Activated naive CD4-positive, alpha-beta T cell (primary cell): ENCODE measurements at places on chromosomes 4 and X.

- no peak for DNase-seq
Observed at GRCh38 chrX:70437011-70437410, 7.6 kb upstream of the DLG3 start.

DNA sequence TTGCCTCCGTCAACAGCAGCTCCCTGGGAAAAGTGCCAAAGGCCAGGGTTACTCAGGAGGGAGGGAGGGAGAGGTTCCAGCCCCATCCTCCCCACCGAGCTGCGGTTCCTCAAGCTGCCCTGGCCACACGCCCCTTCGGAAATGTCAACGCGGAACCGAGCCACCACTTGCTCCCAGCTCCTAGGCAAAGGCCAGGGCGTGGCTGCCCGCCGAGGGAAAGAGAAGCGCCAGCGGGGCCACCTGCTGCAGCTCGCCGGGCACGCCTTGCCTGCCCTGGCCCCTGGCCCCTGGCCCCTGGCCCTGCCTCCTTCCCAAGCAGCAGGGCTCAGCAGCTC, 15.3 kb downstream of the SLC6A8 start:
- DNase-seq: no peak

- no peak for DNase-seq
Observed at GRCh38 chrX:13256603-13257002, 63.2 kb downstream of the ATXN3L start.

DNA sequence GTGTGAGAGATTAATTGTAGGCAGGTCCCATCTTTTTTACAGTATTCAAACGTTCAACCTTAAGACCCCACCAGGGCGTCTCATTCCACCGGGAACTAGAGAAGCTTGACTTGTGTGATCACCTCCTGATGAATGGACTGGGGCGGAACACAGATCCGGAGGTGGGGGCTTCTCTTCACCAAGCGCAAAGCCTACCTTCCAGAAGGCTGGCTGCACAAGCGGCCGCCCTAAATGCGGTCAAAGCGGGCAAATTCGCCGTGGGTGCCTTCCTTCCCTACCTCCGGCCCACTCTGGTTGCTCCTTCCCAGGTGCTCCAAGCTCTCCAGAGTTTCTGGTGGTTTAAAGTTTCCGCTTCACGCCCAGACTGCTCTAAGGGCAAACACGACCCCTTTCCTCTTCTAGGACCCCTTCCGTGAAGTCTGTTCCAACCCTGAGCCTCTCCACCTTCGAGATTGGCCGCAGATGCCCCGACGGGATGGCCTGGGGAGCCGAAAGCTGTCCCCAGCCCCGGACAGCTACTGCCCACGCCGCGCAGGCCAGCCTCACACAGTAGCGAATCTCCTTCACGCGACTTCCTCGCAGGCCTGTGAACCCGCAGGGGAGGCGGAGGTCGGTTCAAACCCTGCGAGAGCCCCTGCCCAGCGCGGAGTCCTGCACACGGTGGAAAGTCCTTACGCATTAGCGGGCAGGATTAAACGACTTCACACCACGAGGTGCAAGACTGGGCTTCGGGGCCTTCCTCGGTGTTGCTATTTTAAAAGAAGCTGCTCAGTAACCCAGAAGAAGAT, 1.6 kb upstream of the WWC2 start:
- no peak for DNase-seq

DNA sequence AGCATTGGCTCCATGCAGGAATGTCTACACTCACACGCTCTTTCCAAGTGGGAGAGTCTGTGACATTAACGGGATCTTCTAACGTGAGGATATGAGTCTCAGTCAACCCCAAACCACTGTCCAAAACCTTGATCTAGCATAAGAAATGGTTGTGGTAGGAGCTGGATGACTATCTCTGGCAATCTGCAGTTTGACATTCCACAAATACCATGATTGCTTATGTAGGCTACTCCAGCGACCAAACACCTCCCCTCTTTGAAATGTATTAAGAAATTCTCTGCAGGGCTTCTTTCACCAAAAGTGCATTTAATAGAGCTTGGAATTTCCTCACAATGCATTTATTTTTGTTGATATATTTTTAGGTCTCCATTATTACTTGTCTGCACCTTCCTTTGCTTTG, 14.1 kb upstream of the STX18 start:
- DNase-seq: no peak

GRCh38 chrX:1581132-1581531, 10.3 kb upstream of the AKAP17A start:
- peak; percentile 18 for DNase-seq

GRCh38 chr4:82560853-82561785, 669 bp downstream of the TMEM150C start:
- DNase-seq: no peak

DNA sequence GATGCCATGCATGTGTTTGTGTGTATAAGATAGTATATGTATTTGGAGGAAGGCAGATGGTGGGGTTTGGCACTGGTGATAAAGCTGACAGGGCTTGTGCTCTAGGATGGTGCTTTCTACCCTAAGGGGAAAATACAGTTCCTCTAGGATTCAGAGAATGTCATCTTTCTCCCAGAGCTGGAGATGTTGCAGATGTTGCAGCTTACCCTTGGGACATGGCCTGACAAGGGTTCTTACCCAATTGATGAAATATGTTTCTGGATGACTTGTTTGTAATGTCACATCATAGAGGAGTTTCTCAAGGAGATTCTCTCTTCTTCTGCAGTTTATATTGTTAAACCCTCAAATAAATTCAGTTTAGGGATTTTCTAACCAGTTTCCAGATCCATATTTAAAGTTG, 52.5 kb upstream of the PITX2 start:
- DNase-seq: no peak

GRCh38 chr4:67035986-67036385, 509.3 kb downstream of the CENPC start:
- no peak for DNase-seq

DNA sequence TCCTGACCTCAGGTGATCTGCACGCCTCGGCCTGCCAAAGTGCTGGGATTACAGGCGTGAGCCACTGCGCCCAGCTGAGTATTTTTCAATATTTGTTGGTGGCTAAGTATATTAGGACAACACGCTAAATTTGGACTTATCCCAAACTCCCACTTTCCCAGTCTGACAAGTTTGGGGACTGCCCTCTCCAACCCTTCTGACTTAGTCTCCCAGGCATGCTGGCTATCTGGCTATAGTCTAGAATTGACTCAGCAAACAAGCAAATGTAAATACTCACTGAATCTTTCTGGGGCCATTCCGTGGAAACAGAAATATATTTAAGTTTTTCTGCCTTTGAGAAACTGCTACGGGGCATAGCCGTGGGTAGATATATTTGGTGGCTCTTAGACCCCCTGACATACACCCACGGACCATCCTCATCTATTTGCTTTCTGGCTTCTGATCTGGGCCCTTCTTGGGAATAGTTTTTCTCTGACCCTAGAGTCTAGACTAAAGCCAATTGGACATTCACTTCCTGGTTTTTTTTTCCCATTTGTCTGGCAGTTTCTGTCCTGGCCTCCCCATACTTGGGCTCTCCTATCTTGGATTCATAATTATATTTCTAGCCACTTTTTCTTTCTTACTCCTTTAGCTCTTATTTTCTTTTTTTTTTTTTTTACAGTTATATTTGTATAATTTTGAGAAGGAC, 11.3 kb upstream of the DOCK11 start:
- DNase-seq: no peak

GRCh38 chr4:31715302-31715701, 995.1 kb downstream of the PCDH7 start:
- DNase-seq: no peak

GRCh38 chr4:15188605-15189539, 186.6 kb downstream of the CPEB2 start:
- DNase-seq: no peak

GRCh38 chrX:9062641-9063040, 28.7 kb upstream of the FAM9B start:
- no peak for DNase-seq

- DNase-seq: no peak
Observed at GRCh38 chr4:182179751-182180150, 63.5 kb upstream of the TENM3 start.

DNA sequence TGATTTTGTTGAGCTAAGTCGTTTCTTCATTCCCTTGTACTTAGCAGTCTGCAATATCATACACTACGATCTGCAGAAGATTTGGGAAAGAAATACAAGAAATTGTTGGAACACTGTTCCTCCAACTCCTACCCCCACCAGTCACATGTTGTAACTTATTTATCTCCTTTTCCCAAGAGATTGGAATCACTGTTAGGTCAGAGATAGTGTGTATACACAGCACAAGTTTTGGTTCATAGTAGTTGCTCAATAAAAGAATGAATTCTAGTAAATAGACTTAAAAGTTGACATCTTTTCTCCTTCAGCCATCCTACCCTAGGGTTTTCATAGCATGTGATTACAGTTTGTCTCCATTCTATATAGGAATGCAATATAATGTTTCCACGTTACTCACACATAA, 68.8 kb downstream of the ARFIP1 start:
- DNase-seq: no peak

DNA sequence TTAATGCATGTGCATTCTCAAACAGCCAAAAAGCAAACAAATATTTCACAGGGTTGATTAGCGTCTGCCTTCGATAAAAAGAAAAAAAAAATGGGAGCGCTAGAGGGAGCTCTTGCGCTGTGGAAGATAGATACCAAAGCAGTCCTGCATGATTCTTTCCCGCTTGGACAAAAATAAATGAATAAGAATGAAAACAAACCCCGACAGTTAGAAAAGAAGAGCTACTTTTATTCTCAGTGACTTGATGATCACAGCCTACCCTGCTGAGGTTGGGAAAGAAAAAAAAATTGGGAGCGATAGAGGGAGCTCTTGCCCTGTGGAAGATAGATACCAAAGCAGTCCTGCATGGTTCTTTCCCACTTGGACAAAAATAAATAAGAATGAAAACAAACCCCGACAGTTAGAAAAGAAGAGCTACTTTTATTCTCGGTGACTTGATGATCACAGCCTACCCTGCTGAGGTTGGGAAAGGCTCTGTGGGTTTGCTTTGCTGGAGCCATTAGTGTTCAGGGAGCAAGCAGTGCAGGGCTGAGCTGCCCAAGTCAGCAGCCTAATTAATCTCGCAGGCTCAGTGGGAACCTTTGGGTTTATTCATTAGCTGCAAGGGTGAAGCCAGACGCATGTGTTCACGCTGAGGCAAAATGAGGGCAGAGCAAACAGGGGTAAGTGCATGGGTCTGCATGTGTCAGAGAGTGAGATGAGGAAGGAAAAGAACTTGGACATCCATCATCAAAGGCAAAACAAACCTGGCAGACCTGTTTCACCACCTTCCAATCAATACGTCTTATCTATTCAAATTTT, 249.3 kb upstream of the PRKX start:
- no peak for DNase-seq

- no peak for DNase-seq
Observed at GRCh38 chr4:94689155-94689860, 68.4 kb upstream of the BMPR1B start.

GRCh38 chr4:47686294-47686872, 151.5 kb downstream of the CORIN start:
- DNase-seq: peak; percentile 4

- DNase-seq: no peak
Observed at GRCh38 chr4:125323654-125324053, 8.9 kb downstream of the FAT4 start.

GRCh38 chr4:164138521-164138920, 615.4 kb upstream of the SMIM31 start:
- no peak for DNase-seq

- no peak for DNase-seq
Observed at GRCh38 chr4:155179216-155179615, 29.2 kb upstream of the NPY2R start.

DNA sequence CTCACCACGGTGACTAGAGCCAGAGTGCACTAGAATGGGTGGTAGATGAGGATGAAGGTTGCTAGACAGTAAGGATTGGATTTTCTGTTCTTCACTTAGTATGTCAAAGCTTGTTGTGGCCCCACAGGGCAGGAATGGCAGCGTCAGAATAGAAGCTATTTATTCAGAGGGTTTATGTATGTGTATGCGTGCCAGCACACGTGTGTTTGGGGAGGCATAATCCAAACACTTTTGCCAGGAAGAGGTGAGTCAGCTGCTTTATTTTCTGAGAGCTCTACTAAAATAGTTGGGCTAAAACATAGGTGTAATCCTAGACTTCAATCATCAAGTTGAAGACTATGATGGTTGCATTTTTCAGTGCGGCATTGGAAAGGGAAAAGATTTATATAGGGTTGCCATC, 1.2 kb upstream of the MAGEE2 start:
- no peak for DNase-seq

- no peak for DNase-seq
Observed at GRCh38 chr4:122787940-122788339, 38.7 kb upstream of the FGF2 start.

- DNase-seq: no peak
Observed at GRCh38 chr4:10366628-10367027, 90.6 kb downstream of the ZNF518B start.

GRCh38 chr4:107708225-107708624, 11.8 kb downstream of the PAPSS1 start:
- DNase-seq: no peak

GRCh38 chrX:118855681-118856310, 32.2 kb downstream of the ZCCHC12 start:
- no peak for DNase-seq

DNA sequence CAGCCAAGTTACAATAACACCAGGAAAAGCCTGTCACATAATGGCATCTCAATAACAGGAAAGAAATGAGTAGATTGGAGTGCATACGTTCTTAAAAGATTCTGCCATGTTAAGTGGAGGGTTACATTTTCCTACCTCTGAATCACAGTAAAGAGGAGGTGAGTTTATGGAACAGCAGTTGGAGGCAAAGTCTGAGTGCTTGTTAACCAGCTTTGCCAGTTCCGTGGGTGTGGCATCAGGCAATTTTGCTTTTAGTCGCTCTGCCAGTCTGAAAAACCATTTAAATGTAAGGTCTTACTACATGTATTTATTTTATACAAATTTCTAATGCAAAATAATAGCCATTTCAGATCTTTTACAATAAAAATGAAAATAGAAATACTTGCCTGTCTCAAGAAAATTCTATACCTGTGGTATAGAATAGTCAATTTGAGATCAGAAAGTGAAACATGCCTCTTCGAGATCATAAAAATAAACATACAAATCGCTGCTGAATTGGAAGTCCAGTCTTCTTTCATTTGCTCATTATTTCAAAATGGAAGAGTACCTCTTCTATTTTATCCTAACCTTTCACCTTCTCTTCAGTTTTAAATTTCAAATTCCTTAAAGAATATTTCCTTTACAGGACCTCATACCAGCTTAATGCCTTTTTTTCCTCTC, 31.4 kb downstream of the GC start:
- DNase-seq: no peak

DNA sequence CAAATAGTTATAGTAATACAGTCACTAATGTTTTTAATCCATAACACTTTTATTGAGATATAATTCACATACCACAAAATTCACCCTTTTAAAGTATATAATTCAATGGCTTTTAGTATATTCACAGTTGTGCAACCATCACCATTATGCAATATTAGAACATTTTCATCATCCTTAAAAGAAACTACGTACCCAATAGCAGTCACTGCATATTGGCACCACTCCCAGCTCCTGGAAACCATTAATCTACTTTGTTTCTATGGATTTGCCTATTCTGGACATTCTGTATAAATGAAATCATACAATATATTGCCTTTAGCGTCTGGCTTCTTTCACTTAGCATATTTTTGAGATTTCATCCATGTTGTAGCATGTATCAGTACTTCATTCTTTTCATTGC, 99.3 kb downstream of the AMMECR1 start:
- DNase-seq: no peak

- no peak for DNase-seq
Observed at GRCh38 chr4:26226629-26227376, 94.0 kb upstream of the RBPJ start.
